ENCODE measurements at places on chromosomes 1 and 21.

GRCh38 chr1:206911064-206911663 lies 10.6 kb downstream of the FCMR start:
- DNase-seq = no peak

DNA sequence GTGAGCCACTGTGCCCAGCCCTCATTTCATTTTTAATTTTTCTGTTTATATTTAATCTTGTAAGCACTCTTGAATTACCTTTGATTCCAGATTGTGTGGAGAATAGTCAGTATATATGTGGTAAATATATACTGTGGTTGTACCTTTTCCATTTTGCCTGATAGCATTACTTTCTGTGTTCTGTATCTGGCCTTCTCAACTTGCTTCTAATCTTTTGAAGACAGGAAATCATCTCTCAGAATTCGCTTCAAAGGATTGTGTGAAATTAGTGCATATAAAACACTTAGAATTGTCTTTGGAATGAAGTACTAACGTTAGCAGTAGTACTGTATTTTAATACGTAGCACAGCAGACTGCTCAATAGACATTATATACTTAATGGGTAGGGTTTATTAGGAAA lies 37.9 kb downstream of the PPP2R5A start:
- DNase-seq = no peak

DNA sequence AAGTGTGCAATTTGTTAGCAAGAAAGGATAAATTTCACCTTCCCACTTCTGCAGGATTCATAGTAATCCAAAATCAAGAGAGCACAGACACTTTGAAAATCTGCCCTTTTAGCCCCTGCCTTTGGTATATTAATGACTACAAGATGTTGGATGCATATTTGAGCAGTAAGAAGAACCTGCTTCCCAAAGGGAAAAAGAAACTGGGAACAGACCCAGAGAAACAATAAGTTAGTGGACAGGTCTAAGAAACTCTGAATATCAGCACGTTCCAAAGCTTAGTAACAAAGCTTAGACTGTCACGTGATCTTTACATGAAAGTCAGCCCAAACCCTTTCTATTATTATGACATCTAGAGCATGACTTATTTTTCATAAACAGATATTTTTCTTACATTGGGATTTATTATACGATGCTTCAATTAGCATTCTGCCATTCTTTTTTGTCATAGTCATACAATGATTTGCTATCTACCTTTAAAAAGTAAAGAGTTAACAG lies 390.9 kb upstream of the ADGRL2 start:
- no peak for DNase-seq

DNA sequence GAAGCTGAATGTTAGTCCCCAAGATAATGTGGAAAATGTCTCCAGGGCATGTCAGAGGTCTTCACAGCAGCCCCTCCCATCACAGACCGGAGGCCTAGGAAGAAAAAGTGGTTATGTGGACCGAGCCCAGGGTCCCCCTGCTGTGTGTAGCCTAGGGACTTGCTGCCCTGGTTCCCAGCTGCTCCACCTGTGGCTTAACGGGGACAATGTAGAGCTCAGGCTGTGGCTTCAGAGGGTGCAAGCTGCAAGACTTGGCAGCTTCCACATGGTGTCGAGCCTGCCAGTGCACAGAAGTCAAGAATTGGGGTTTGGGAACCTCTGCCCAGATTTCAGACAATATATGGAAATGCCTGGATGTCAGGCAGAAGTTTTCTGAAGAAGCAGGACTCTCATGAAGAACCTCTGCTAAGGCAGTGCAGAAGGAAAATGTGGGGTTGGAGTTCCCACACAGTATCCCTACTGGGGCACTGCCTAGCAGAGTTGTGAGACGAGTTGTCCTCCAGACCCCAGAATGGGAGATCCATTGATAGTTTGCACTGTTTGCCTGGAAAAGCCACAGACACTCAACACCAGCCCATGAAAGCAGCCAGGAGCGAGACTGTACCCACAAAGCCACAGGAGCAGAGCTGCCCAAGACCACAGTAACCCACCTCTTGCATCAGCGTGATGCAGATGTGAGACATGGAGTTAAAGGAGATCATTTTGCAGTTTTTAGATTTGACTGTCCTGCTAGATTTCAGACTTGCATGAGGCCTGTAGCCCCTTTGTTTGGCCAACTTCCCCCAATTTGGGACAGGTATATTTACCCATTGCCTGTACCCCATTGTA lies 204.9 kb downstream of the MRPL39 start:
- no peak for DNase-seq

- no peak for DNase-seq
Measured at GRCh38 chr1:39466413-39467107, 24.9 kb upstream of the BMP8A start.

GRCh38 chr1:203306089-203306964 lies 1.0 kb downstream of the BTG2 start:
- peak; percentile 60 for DNase-seq

DNA sequence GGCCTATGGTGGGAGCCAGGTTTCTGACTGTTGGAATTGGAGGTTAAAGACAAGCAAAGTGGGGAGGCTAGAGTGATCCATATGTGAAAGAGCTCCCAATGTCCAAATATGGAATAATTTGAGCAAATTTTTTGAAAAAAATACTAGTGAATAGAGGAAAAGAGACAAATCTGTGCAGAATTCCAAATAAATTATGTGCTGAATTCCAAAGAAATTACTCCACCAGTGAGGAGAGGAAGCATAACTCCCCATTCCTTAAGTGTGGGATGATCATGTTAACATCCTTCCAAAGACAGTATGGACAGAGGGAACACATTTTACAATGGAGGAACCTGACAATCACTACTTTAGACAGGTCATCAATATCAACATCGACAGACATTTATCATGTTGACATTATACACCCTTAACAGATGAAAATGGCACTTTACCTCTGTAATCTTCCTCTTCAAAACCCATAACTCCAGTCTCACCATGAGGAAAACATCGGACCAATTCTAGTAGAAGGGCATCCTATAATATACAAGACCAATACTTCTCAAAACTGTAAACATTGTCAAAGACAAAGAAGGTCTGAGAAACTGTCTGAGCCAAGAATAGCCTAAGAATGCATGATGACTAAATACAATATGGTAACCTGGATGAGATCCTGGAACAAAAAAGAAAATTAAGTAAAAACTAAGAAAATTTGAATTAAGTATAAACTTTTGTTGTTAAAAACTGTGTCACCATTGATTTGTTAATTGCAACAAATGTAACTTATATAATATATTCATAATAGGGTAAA lies 71.5 kb upstream of the RGS4 start:
- DNase-seq = no peak
